Osteoblast (primary cell): ENCODE measurements at places on chromosomes 7 and 10. TPM values are rescaled to one million over a fixed set of nuclear protein-coding genes. Genes with fewer than 3 reads are reported as not detected.

CAV2 gene
- 62.8 and 67.3 TPM in 2 replicates for total RNA-seq

LMOD2 gene
- total RNA-seq: not detected in 2 replicates

UPK3B gene
- total RNA-seq: 0.88 and 1.4 TPM in 2 replicates

PPIA gene
- total RNA-seq: 1,505 and 1,612 TPM in 2 replicates

PTTG1IP2 gene
- not detected in 2 replicates for total RNA-seq

PTN gene
- 21.0 and 33.3 TPM in 2 replicates for total RNA-seq

PTPRE gene
- total RNA-seq: 5.9 and 9.0 TPM in 2 replicates

HIF1AN gene
- 12.7 and 15.2 TPM in 2 replicates for total RNA-seq

CDK14 gene
- 39.1 and 54.8 TPM in 2 replicates for total RNA-seq

NUPR2 gene
- not detected in 2 replicates for total RNA-seq

INTS15 gene
- 11.9 and 13.0 TPM in 2 replicates for total RNA-seq

AKR1B15 gene
- total RNA-seq: 0.29 and 0.36 TPM in 2 replicates

ENKUR gene
- total RNA-seq: 0.59 TPM in 1 of 2 replicates, not detected in the other

CCZ1B gene
- 50.4 and 67.3 TPM in 2 replicates for total RNA-seq

AS3MT gene
- total RNA-seq: 6.2 and 8.0 TPM in 2 replicates

AGAP9 gene
- total RNA-seq: 6.2 and 8.3 TPM in 2 replicates

ITPRID1 gene
- not detected in 2 replicates for total RNA-seq

UNCX gene
- total RNA-seq: not detected in 2 replicates

AVPI1 gene
- 101 and 105 TPM in 2 replicates for total RNA-seq

LRRD1 gene
- 0.29 and 0.36 TPM in 2 replicates for total RNA-seq

CDHR1 gene
- total RNA-seq: under 0.01 TPM in 1 of 2 replicates, not detected in the other

NOLC1 gene
- 13.3 and 18.1 TPM in 2 replicates for total RNA-seq

PPP1R3A gene
- total RNA-seq: not detected in 2 replicates

TMEM213 gene
- total RNA-seq: not detected in 2 replicates

KNDC1 gene
- total RNA-seq: under 0.01 TPM in 1 of 2 replicates, not detected in the other

CAMK2B gene
- not detected in 2 replicates for total RNA-seq

HKDC1 gene
- 0.29 and 2.9 TPM in 2 replicates for total RNA-seq

SLC16A9 gene
- total RNA-seq: 0.72 and 1.2 TPM in 2 replicates

H2BK1 gene
- total RNA-seq: not detected in 2 replicates

CNPY1 gene
- not detected in 2 replicates for total RNA-seq

FGFBP3 gene
- total RNA-seq: 0.72 and 1.2 TPM in 2 replicates

FGFR2 gene
- 9.7 and 13.8 TPM in 2 replicates for total RNA-seq

DEPP1 gene
- total RNA-seq: 43.6 and 87.6 TPM in 2 replicates

RBM20 gene
- total RNA-seq: under 0.01 TPM in 1 of 2 replicates, not detected in the other

SEMA3D gene
- total RNA-seq: 0.59 and 0.72 TPM in 2 replicates

RNF133 gene
- 0.36 and 0.59 TPM in 2 replicates for total RNA-seq

NRG3 gene
- total RNA-seq: not detected in 2 replicates

CCDC136 gene
- total RNA-seq: 7.2 and 10.0 TPM in 2 replicates

ZNF727 gene
- total RNA-seq: 0.29 and 1.8 TPM in 2 replicates

OR2A2 gene
- not detected in 2 replicates for total RNA-seq

GFRA1 gene
- 76.0 and 76.6 TPM in 2 replicates for total RNA-seq

ABCB8 gene
- 32.6 and 35.1 TPM in 2 replicates for total RNA-seq

SPDYE16 gene
- total RNA-seq: under 0.01 and 0.36 TPM in 2 replicates

CALHM1 gene
- total RNA-seq: not detected in 2 replicates

RADIL gene
- total RNA-seq: 0.29 and 1.1 TPM in 2 replicates

GJD4 gene
- under 0.01 TPM in 1 of 2 replicates, not detected in the other for total RNA-seq

DPY19L1 gene
- total RNA-seq: 27.1 and 36.2 TPM in 2 replicates

PGAM1 gene
- 256 and 330 TPM in 2 replicates for total RNA-seq

LMBR1 gene
- total RNA-seq: 39.4 and 44.8 TPM in 2 replicates

BHLHA15 gene
- not detected in 2 replicates for total RNA-seq

MAGI2 gene
- 18.8 and 24.8 TPM in 2 replicates for total RNA-seq

CPVL gene
- total RNA-seq: 0.36 TPM in 1 of 2 replicates, not detected in the other

MKX gene
- 6.5 and 15.3 TPM in 2 replicates for total RNA-seq

BUD23 gene
- total RNA-seq: 33.9 and 36.9 TPM in 2 replicates

ABCA13 gene
- 3.6 and 4.4 TPM in 2 replicates for total RNA-seq

IQCE gene
- total RNA-seq: 15.3 and 18.8 TPM in 2 replicates

HOXA2 gene
- total RNA-seq: 0.36 and 0.59 TPM in 2 replicates

CLDN3 gene
- not detected in 2 replicates for total RNA-seq
